ENCODE measurements at places on chromosomes 5 and 9.

- DNase-seq: no peak
These were observed 10.6 kb downstream of the VAV2 start for GRCh38 chr9:133981589-133981957.

- DNase-seq: no peak
These were observed 206.9 kb downstream of the GABBR2 start for GRCh38 chr9:98501819-98502218.

GRCh38 chr9:77421506-77422265 lies 226.4 kb downstream of the GNA14 start:
- DNase-seq: peak; percentile 25

- DNase-seq: no peak
These were observed 70.1 kb downstream of the PCSK5 start for GRCh38 chr9:75960551-75960950.

DNA sequence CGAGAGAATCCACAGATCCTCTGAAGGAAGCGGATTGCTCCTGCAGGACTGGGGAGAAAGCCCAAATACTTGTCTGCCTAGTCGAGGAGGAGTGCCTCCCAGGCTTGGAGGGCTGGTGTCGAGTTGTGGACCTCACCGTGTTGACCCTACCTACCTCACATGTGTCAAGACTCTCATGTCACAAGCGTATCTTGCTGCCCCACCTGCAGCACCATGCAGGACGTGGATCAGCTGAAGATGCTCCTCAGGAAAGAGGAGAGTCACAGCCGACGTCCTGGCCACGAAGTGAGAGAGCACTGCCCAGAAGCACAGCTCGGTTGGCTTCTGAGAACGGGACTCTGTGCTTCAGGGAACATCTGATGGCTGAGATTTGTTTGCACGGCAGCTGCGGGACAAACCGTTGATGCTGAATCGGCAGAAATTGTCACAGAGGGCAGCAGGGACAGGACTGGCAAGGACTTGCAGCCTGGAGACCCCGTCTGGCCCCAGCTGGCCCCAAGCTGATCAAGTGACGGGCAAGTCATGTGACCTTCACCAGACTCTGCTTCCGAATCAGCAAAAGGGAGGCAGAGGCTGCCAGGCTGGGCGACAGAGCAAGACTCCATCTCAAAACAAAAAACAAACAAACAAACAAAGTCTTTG lies 119.1 kb upstream of the ITGA1 start:
- no peak for DNase-seq

DNA sequence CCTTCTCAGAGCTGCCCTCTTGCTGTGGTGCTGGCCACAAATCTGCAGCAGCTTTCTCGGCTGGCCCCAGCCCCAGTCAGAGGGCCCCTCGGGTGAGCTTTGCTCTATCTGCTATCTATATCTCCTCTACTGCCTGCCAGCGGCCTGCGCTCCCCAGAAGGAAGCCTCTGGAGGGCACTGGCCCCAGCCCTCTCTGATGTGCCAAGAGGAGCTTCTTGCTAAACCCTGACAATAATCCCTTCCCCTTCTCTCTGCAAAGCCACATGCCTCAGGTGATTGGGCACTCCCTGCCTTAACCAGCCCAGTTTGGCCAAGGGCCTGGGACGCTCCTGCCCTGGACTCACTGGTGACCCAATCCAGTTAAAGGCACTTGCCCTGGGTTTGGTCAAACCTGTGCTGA lies 42.7 kb downstream of the CAMK2A start:
- no peak for DNase-seq

- no peak for DNase-seq
These were observed 11.1 kb downstream of the SH2D3C start for GRCh38 chr9:127767410-127767809.

DNA sequence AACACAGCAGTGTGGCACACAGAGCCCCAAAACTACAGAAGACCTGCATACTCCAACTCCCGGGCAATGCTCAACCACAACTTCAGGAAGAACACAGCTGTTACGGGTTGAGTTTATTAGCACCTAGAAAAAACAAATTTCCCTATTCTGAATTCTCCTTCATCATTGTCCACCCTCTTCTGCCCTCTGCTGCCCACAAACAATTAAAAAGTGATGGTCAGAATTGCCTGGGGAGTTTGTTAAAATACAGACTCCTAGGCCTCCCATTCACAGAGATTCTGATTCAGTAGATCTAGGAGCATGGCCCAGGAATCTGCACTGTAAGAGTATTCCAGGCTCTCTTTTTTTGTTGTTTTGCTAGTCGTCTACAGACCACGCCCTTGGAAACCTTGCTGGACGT lies 310.6 kb downstream of the NDUFS4 start:
- DNase-seq: peak; percentile 57

- no peak for DNase-seq
These were observed 71.1 kb downstream of the EHMT1 start for GRCh38 chr9:137689745-137690529.

DNA sequence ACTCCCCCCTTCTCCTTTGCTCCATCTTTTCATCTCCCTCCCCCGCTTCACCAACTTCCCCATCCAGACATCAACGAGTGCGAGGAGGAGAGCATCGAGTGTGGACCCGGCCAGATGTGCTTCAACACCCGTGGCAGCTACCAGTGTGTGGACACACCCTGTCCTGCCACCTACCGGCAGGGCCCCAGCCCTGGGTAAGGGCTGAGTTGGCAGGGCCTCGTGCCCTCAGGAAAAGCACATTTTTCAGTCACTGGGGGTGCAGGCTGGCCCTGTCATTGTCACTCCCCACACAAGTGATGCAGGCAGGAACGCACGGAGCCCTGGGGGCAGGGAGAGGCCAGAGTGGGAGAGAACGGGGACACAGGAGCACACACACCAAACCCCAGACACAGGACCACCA lies 12.4 kb upstream of the ASS1 start:
- DNase-seq: no peak

DNA sequence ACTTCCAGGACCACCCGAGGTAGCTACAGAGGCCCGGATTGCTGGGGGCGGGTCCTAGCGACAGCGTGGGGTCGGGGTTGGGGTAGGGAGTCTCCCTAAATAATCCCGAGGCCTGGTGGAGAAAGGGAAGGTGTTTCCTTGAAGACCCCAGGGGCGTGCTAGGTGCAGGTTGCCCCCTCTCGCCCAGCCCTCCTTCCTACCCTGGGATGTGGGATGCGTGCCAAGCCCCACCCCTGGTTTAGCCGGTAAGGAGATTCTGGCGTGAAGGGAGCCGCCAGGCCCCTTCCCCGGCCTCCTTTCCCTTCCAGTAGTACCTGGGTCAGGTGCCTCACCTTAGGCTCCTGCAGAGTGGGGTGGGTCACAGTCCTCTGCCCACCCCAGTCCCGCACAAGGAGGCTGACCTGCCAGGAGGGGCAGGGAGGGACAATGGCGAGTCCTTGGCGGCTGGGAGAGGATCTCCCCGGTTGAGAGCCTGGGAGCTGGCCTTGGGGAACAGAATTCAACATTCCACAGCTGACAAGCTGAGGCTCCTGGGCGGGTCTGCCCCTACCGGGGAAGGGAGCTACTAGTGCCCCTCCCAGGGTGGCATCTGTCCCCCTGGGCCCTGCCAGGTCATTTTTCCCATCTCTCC lies 674 bp downstream of the TSPAN17 start:
- DNase-seq: peak; percentile 33

DNA sequence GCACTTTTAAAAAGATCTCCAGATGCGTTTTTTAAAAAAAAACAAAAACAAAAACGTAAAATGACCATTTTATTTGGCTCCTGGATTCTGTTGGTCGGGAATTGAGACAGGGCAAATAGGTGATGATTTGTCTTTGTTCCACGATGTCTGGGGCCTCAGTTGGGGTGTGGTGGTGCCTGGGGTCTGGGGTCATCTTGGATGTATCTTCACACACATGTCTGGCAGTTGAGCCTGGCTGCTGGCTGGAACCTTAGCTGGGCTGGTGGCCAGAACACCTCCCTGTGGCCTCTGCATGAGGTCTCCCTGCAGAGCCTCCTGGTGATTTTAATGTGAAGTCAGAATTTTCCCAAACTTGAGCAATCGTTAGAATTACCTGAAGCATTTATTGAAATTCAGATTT lies 42.5 kb upstream of the BASP1 start:
- no peak for DNase-seq

DNA sequence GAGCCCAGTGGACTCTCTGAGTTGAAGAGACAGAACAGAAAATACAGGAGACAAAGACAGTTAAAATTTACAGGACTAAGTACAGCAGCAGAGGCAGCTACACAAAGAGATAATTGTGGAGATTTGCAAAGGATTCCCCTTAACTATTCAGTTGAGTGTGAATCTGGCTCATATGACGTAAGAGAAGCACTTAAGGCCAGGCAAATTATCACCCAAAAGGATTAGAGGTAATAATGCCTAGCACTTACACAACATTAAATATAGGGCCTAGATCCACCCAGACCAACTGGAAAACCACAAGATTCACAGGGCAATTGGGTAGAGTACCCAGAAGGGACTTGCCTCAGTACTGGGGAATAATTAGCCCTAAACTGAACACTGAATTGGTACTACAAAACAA lies 41.3 kb downstream of the ADAMTS6 start:
- no peak for DNase-seq

GRCh38 chr9:1871626-1872419 lies 143.3 kb upstream of the SMARCA2 start:
- DNase-seq: peak; percentile 77

GRCh38 chr9:4417578-4418325 lies 72.5 kb upstream of the SLC1A1 start:
- peak; percentile 80 for DNase-seq

DNA sequence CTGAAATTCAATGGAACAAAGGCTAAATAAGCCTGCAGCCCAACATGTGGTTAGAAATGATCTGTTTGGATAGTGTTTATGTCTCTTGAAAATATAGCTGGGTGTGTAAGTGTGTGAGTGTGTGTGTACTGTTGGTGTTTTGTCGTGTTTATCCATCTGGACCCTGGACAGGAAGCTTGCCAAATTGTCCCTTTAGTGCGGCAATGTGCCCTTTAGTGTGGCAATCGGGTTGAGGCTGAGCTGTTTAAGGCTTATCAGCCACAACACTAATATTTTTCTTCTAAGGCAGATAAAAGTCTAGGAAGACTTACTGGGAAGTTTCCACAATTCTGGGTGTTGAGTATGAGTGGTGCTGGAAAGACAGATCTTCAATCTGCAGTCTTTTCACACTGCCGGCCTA lies 180.2 kb downstream of the YTHDC2 start:
- no peak for DNase-seq

DNA sequence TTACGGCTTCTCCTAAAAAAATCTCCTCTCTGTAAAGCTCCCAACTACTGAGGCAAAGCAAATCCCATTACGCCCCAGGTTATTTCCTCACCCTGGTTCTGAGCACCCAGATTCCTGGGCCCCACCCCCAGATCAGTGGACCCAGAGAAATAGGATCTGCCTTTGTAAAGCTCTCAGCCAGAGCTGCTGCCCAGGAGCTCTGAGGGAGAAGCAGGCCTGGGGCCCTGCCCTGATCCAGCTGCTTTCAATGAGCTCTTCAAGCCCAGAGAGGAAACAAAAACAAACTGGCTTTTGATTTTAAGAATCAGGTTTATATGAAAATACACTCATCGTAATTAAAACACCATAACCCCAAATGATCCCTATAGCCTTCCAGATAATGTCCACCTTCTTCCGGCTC lies 124.5 kb downstream of the C5orf15 start:
- no peak for DNase-seq

DNA sequence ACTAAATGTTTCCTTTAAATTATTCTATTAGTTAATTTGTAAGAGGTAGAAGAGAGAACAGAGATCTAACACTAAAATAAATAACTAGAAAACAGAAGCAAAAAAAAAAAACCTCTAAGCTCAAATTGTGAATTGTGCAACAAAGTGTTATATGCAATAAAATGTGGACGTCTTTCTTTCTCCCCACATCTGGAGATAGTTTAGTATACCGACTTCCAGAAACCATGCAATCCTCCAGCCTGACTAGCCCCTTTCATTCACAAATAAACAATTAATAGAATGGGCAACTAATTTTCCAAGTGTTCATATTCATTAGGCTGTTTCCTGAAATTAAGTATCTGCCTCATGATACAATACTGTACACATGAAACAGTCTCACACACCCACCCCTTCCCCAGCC lies 258.5 kb downstream of the BNC2 start:
- DNase-seq: no peak

- DNase-seq: peak; percentile 58
These were observed 5.2 kb downstream of the EGR1 start for GRCh38 chr5:138470322-138471051.

- peak; percentile 47 for DNase-seq
These were observed at the start of gene CERCAM for GRCh38 chr9:128420651-128421481. CERCAM (plus strand) TSS chr9:128420857; CDS start chr9:128420878, 21 bp downstream.

DNA sequence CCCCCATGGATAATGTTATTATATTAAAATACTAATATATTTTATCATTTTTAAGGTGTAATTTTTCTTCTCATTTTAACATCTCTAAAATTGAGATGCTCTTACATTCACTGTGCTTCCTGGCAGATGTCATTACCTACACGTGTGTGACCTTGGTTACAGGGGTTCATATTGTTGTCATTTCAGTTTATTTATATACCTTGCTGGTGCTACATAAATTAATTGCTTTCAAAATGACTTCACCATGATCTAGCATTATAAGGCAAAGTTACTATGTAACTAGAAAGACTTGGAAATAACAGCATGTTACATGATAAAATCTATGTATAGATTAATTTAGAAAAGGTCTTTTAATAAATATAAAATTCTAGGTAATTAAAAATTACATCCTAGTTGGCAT lies 60.9 kb downstream of the ARHGEF28 start:
- no peak for DNase-seq

DNA sequence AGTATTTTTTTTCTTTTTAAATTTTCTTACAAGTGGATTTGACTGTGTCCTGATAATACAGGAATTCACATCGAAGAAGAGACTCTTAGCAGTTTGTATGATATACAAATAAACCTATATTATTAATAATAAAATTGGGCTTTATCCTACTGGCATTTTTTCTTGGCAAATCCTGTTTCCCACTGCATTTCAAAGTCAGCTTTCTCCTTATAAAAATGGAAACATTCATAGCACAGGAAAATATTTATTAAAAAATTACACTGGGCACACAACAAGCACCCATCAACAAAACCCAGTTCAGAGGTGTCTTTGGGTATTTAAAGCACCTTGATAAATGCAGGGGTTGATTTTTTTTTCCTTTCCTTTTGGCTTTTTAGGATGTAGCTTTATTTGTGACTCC lies 200.9 kb downstream of the MEF2C start:
- DNase-seq: no peak

GRCh38 chr5:133200256-133200655 lies 148.4 kb downstream of the HSPA4 start:
- DNase-seq: no peak

- DNase-seq: no peak
These were observed 165.4 kb downstream of the AUH start for GRCh38 chr9:91196103-91196950.

DNA sequence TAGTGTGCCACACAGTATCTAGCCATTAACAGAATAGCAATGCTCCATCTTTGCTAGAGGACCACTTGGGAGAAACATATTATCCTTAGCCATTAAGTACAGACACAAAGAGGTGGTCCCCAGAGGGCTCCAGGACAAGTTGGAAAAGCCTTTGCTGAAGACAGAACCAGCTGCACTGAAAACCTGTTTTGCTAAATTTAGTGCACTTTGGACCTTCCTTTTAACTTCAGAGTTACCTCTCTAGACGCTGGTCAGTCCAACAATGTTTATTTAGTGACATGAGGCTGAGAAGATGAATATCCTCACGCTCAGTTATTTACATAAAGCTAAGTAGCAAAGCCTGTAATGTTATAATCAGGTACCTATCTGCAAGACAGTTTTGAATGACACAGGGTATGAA lies 265.0 kb upstream of the ZNF608 start:
- no peak for DNase-seq
